RPMI8226 (cell line): ENCODE measurements at places on chromosomes 11 and 22.
A peak's percentile ranks its signal among the peaks of the same experiment; 100 is the strongest.

DNA sequence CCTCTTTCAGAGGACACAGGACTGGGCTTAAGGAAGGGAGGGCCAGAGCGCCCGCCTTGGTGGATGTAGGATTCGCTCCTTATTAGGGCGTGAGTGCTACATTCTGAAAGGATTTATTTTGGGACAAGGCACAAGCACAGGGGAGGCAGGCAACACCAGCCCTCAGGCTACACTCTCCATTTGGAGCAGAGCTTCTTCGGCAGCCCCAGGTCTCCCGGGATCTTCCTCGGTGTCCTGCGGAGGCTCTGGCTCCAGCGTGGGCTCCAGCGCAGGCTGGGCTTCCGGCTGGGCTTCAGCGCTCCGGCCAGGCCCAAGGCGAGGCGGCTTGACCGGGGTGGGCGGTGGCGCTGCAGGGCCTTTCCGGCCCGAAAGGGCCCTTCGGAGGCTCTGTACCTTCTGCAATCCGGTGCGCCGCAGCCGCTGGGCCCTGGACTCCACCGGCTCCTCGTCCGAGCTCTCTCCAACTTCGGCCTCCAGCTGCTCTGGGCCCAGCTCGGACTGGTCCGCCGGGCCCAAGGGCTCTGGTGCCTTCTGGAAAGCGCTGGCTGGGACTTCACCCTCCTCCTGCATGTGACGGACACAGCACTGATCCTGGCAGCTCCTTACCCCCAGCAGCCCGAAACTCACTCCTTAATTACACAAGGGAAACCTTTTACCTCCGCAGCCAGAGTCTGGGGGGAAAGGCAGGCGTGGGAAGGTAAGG is 1.1 kb downstream of the CAVIN3 start:
- no peak for DNase-seq

- DNase-seq = no peak
Measured at GRCh38 chr22:19745155-19746101, 15.2 kb upstream of the TBX1 start.

DNA sequence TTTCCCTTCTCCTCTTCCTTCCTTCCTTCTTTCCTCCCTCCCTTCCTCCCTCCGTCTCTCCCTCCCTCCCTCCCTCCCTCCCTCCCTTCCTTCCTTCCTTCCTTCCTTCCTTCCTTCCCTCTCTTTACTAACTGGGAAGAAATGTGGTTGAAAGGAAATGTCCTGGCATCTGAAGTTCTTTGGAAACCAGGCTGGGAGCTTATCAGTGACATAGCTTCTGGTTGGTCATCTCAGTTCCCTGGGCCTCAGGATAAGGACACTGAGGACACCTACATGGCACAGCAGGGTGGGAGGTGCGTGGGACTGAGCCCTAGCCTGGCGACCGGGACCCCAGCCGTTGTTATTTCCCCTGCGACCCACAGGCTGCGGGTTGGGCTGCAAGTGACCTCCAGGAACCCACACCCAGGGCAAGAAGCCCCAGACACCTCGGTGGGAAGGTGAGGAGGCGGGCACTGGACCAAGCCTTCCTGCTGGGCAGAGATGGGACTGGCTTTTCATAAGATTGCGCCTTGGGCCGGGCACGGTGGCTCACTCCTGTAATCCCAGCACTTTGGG is 1486.5 kb downstream of the TBC1D22A start:
- DNase-seq = no peak

GRCh38 chr11:6111673-6112072 is 4.2 kb downstream of the OR56B4 start:
- no peak for DNase-seq

DNA sequence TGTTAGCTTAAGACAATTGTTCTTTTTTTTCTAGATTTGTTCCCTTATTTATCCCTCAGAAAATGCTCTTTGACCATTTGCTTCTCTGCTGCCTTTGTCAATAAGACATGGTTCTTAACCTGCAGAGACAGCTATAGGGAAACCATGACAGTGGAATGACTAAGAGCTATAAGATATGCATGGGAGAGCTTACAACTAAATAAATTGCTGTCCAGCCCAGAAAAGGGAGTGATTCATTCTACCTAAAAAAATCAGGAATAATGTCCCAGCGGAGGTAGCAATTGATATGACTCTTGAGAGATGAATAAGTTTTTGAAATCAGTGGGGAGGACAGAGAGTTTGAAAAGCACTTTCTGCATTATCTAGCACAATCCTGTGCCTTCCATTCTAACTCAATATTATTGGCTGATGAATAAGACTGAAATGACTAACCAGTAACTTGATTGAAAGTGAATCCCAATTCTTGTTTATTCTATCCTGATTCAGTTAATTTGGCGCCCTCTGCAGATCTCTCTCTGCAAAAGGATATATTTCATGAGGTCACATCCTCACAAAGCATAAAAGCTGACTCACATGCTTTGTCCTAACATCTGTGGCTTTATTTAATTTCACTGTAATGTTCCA is 680.5 kb upstream of the API5 start:
- peak; percentile 15 for DNase-seq

- DNase-seq = peak; percentile 20
Measured at GRCh38 chr11:94417386-94417987, 16.3 kb upstream of the GPR83 start.

DNA sequence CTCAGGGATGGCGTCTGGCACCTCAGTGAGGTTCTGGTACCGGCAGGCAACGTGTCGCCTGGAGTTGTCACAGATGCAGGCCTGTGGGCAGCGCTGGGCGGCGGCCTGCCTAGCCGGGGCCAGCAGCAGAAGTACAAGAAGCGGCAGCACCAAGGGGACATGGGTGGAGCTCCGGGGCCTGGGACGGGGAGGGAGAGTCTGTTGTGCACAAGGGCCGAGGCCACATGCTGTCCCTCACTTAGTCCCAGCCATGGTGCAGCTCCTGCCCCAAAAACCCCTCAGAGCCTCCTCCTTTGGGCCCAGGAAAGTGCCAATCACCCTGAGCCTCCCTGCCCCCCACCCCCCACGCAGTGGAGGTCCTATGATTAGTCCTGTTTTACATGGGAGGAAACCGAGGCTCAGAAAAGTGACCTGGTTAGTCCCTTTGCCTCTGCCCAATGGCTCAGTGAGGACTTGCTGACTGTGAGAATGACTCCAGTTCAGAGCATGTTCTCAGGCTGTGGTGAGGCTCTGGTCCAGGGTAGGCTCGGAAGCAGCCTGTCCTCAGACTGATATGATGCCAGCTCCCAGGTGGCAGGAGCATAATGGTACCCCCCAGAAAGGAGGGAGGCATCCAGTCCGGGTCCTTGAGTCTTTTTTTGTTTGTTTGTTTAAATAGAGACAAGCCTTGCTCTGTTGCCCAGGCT is 1.1 kb downstream of the CHADL start:
- DNase-seq = no peak

DNA sequence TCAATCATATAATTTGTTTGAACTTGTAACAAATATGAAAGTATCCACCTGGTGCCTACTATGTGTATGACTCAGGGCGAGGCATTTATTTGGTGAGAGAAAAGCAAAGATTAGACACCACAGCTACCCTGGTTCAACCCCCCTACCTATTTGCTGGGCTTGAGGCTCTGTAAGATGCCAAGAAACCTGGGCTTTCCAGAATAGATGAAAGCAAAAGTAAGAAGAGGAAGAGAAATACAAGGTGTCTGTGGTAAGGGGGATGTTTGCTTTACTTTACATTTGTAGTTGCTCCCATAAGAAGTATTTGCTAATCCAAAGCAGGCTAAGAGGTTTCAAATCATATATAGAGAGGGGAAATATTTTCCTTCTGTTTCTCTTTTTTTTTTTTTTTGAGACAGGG is 61.7 kb downstream of the DDI1 start:
- DNase-seq = no peak

DNA sequence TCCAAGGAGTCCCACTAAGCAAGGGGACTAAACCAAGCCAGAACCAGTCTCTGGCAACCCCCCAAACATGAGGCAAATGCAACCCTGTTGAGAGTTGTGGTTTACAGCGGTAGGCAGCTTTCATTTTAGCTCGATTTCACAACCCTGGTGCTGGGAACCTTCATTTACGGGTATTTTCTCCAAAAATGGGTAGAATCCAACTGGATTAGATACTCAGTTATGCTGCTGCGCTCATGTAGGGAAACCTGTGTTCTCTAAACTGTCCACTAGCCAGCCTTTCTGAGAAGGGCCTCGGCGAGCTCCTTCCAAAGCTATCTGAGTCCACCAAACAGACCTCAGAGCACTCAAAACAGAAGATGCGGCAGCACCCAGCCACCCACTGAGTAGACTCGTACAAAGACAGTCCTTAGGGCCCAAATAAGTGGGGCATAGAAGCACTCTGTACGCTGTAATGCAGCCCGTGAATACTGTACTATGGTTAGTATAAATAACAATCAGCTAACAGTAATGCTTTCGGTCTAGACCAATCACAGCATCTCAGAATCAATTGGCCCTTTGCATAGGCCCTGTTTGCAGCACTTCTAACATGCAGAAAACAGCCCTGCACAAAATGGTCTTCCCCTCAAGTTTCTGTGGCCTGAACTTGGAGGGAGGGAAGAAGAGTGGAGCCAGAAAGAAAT is 104.7 kb downstream of the ETS1 start:
- DNase-seq = no peak

DNA sequence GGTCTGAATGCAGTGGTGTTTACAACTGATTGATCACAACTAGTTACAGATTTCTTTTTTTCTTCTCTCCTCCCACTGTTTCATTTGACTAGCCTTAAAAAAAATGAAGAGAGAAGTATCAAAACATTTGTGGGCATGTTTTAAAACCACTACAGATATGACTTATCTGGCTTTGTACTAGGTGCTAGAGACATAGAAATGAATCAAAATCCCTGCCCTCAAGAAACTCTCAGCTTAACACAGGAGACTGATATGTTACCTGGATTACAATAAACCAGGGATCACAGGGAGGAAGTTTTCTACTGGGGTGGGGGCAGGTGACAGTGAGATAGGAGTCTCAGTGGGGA is 25.2 kb upstream of the CTR9 start:
- no peak for DNase-seq

DNA sequence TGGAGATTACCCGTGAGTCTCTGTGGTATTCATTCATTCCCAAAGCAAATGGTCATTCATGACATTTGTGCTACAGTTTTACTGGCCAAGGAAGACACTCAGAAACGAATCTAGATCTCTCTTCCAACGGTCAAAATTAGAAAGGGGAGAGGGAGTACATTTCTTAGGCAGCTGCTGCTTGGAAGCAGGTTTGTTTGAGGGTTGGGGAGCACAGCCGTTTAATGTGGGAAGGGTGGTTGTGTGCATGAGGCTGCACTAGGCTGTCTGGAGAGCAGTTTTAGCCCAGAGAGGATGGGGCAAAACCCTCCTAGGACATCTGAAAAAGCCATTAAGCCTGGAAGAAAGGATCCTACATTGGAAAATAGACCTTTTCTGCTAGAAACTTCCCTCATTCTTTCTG is 29.7 kb upstream of the TIMP3 start:
- no peak for DNase-seq

GRCh38 chr11:2728663-2729332 is 29.0 kb upstream of the KCNQ1OT1 start:
- DNase-seq = no peak

DNA sequence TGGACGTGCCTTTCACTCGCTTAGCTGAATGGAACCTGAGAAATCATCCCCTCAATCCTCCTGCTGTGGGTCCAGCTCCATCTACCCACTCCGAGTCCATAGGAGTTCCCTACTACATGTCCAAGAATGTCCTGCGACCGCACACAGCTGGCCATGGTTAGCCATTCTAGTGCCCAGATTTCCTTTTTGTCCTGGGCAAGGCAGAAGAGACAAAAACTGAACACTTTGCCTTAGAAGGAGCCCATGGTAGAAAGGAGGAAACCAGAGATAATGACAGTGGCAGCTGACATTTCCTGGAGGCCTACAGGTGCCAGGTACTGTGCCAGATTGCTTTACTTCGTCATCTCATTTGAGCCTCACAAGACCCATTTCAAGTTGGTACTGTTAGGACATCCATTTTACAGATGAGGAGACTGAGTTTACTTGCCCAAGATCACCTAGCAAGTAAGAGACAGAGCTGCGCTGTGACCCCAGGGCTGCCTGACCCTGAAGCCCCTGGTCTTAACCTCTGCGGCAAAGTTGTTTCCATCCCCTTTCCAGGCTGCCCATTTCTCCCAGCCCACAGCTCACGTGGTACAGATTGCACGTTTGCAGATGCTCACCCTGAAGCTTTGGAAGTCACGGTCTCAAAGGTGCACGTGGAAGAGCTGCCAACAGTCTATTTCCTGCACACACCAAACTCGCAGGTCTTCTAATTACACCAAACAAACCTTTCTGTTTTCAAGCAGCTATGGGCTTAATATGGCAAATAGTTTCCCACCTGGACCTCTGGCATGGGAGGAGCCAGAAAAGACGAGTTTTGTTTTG is 112.7 kb downstream of the ZBTB16 start:
- DNase-seq = no peak

DNA sequence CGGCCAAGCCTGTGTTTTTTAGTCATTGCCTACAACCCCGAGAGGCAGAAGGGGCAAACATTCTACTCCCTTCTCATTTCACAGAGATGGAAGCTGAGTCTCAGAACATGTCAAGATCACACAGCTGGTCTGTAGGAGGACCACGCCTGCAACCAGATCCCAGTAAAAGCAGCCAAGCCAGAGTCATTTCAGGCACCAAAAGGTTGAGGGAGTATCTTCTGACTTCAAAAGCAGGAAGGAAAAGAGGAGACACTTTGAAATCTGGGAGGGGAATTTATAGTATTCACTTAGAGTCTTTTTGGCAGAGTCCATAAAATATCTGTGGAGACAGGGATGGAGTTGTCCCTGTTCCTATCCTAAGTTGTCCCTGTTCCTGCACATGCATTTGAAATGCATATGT is 17.9 kb upstream of the ZDHHC13 start:
- DNase-seq = no peak

DNA sequence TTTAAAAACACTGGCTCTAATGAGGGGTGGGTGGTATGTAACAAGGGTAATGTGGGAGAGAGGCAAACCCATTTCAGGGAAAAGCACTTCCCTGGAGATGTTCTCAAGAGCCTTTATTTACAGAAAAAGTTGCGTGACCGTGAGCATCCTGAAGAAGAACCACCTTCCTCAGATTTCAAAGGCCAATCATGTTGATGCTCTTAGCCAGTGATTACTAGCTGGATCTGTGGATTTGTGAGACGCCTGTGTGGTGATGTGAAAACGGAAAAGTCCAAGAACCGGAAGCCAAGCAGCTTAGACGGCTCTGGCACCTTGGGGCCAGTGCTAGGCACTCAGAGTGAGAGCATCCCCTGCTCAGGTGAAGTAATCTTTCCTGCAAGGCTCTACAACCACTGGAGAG is 12.6 kb upstream of the UBASH3B start:
- no peak for DNase-seq

- no peak for DNase-seq
Measured at GRCh38 chr11:58787903-58788302, 56.2 kb upstream of the GLYAT start.

- DNase-seq = no peak
Measured at GRCh38 chr11:111077530-111078322, 167.8 kb upstream of the POU2AF2 start.
